SJSA1 (cell line): ENCODE measurements at places on chromosomes 4 and X. TPM values are rescaled to one million over a fixed set of nuclear protein-coding genes. Genes with fewer than 3 reads are reported as not detected.
A peak's percentile ranks its signal among the peaks of the same experiment; 100 is the strongest.

- DNase-seq, result no peak
Measured at GRCh38 chrX:130125091-130125874, 15.0 kb upstream of the ELF4 start.

DNA sequence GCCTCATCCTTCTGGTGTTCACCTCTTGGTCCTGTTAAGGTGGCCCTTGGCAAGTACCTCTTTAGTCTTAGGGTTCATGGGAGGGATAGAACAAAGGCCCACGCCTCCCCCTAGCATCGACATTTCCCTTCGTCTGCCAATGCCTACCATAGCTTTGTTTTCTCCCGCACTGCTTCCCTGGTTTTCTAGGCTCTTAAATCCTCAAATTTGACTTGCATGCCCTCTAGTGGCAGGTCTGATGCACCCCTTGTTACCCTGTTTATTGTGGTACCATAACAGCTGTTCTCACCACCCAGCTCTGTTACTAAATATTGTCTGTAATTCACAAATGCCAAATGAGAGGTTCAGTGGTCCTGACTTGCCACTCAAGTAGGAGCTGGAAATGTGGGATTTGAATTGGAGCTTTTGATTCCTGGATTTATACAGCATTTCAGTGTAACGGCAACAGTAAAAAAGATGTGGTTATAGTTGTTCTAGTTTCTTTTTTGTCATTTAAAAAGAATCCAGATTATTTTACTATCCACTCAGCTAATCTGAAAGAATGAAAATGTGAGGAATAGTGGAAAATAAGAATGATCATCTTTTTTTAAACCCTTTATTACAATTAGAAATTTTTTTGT is 100.1 kb downstream of the REPS2 start:
- peak; percentile 56 for DNase-seq

GRCh38 chr4:80154545-80154933 is 42.8 kb upstream of the PRDM8 start:
- DNase-seq, result no peak

The ARHGEF6 gene
- total RNA-seq, result 10.8 and 19.2 TPM in 2 replicates

GRCh38 chrX:54043541-54044125 is 640 bp downstream of the PHF8 start:
- DNase-seq, result no peak

GRCh38 chrX:15860921-15861320 is 6.3 kb upstream of the AP1S2 start:
- no peak for DNase-seq

The ABHD18 gene
- total RNA-seq, result 6.9 and 7.1 TPM in 2 replicates

GRCh38 chr4:81421346-81422218 is 50.1 kb downstream of the RASGEF1B start:
- DNase-seq, result no peak

DNA sequence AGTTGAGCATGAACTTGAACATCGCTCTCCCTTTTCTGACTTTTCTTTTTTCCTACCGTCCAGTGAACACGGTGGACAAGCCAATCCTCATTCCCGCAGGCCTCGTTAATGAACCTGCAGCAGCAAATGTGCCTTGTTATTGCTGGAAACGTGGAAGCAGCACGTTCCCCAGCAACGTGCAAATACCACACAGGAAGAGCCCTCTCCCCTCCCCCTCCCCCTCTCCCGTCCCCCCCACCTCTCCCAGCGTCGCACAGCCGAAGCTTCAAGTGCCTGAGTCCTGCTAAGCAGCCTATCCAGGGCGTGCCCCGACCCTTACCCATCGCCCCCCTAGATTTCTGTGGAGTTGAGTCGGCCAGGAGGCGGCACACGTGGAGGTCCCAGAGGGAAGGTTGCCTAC is 219.9 kb downstream of the BCOR start:
- DNase-seq, result no peak

DNA sequence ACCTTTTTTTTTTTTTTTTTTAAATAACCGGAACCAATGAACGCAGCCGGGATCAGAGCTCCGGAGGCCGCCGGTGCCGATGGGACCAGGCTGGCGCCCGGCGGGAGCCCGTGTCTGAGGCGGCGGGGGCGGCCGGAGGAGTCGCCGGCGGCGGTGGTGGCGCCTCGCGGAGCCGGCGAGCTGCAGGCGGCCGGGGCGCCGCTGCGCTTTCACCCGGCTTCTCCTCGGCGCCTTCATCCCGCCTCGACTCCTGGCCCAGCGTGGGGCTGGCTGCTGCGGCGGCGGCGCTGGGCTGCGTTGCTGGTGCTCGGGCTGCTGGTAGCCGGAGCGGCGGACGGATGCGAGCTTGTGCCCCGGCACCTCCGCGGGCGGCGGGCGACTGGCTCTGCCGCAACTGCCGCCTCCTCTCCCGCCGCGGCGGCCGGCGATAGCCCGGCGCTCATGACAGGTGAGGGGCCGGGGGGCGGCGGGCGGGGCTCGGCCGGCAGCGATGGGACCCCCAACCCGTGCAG is 337 bp downstream of the STIM2 start:
- peak; percentile 40 for DNase-seq

The GYPB gene
- not detected in 2 replicates for total RNA-seq

GRCh38 chrX:111652719-111653118 is 28.3 kb upstream of the ALG13 start:
- DNase-seq, result no peak

DNA sequence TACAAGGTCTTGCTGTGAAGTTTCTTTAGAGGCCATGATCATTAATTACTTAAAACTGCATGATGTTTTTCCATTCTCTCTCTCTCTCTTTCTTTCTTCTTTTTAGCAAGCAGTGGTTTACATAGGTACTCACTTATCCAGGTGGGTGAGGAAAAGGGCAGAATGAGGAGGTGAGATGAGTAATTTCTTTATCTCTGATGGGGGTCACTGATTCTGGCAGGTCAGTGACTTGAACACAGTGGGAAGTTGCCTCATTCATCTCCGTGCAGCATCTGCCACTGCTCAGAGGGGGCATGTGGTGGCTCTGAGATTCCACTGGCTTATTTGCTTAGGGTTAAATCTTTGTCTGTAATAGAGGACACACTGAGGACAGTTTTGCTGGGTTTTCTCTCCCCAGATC is 62.6 kb downstream of the FAM114A1 start:
- DNase-seq, result no peak

GRCh38 chr4:127240764-127241105 is 392.0 kb upstream of the INTU start:
- no peak for DNase-seq

GRCh38 chr4:180745019-180745418 is 1498.2 kb upstream of the TENM3 start:
- no peak for DNase-seq

The RXFP1 gene
- 2.1 and 2.2 TPM in 2 replicates for total RNA-seq

DNA sequence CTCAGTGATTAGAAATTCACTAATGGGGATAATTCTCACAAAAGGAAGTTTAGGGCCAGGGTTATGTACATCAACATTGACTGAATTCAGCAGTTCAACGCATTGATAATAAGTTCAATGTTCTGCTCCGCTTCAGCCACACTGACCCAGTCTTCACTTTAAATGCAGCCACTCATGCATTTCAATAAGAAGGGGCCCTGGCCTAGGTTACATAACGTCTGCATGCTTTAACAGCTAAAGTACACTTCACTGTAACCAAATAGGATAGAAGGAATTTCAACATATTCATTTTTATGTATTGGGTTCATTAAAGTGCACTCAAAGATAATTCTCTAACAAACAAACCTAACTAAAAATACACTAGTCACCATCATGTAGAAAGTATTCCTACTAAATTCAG is 12.8 kb upstream of the TSPAN7 start:
- no peak for DNase-seq

- no peak for DNase-seq
Measured at GRCh38 chr4:142318280-142318679, 527.8 kb downstream of the INPP4B start.

The ITIH6 gene
- not detected in 2 replicates for total RNA-seq

DNA sequence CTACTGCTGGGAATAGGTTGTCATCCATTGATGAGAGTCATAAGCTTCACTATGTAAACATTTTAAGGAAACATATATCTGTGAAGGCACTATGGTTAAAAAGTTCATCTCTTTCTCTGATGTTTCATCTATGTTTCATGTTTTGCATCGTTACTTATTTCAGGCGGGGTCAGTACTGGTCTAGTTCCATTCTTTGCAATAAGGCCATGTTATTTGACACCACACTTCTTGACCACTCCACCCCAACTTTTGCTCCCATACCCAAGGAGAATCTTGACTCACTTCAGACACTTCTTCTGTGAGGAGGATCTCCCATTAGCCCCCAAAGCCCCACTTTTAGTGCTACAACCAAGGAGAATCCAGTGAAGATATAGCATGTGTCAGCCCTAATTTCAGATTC is 119.4 kb downstream of the GRIA3 start:
- no peak for DNase-seq

DNA sequence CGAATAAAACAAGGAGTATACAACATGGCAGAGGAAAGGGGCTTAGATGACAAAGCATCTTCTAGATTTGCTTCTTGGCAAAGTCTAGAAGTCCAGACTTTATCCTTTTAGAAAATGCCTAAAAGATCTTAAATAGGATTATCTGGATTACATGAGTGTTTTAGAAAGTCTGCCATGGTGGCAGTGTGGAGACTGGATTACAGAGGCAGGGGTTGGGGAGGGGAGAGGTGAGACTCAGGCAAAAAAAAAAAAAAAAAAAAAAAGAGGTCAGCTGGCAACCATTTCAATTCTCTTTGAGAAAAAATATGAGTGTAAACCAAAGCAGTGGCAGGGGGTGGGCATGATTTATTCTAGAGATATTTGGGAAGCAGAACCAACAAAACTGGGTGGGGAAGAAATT is 17.4 kb downstream of the ZNF827 start:
- no peak for DNase-seq

The ATP1B4 gene
- total RNA-seq, result not detected in 2 replicates

The LINC00632 gene
- total RNA-seq, result not detected in 2 replicates

The DRD5 gene
- not detected in 2 replicates for total RNA-seq

DNA sequence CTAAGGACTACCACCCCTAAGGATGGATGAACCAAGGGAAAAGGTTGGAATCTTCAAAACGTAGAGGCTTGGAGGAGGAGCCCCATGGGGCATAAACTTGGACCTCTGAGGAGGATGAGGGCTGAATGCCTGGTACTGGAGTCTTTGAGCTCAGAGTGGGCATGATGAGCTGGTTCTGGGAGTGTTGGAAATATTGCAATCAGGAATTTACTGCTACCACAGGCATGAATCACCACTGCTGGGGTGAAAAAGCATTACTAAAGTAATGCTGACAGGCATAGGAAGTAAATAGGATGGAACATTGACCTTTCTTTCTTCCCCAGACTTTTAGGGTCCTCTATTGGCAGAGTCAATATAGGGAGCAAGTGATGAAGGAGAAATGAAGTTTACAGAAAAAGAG is 105.8 kb upstream of the RPS6KA3 start:
- DNase-seq, result no peak

- no peak for DNase-seq
Measured at GRCh38 chrX:112670977-112671376, 8.8 kb downstream of the LHFPL1 start.

GRCh38 chr4:90982813-90983212 is 855.6 kb downstream of the CCSER1 start:
- no peak for DNase-seq

The TLR10 gene
- not detected in 2 replicates for total RNA-seq

DNA sequence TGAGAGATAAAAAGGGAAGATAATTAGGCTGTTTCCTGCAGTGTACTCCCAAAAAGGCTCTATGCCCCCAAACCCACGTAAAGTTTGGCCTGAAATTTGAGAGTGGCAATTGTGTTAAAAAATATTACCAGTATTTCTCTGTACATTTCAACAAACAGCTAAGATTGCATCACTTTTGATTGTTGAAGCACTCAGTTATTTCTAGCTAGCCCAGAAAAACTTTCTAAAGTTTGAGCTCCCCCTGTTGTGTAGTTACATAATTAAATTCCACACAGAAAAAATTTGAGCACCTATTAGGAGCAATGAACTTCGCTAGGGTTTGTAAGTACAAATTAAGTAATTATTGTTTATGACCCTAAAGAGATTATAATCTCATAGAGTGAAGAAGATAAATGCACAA is 109.4 kb downstream of the DLG3 start:
- peak; percentile 1 for DNase-seq

- DNase-seq, result peak; percentile 46
Measured at GRCh38 chrX:149830192-149830873, 48.6 kb downstream of the MAGEA9 start.

The PROM1 gene
- 0.47 TPM in 1 of 2 replicates, not detected in the other for total RNA-seq

- no peak for DNase-seq
Measured at GRCh38 chrX:16002185-16002584, 121.2 kb upstream of the GRPR start.

GRCh38 chr4:5267408-5267807 is 216.1 kb downstream of the STK32B start:
- no peak for DNase-seq

The IL21 gene
- total RNA-seq, result not detected in 2 replicates

- DNase-seq, result no peak
Measured at GRCh38 chr4:38612646-38613414, 51.2 kb upstream of the KLF3 start.

DNA sequence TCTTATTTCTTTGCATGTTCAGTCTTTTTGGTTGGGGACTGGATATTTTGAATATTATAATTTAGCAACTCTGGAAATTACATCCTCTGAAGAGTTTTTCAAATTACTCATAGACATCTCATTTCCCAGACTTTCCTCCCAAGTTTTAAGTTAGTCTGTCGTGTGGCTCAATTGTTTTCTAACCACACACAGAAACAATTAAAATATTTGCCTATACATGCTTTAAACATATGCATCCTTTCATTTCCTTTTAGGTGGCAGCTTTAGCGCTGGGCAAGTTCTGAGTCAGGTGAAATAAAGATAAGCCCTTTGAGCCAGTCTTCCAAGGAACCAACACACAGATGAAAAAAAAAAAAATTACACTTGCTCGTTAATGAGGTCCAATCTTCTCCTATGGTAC is 307.0 kb upstream of the SPOCK3 start:
- no peak for DNase-seq

- peak; percentile 51 for DNase-seq
Measured at GRCh38 chr4:72119946-72120345, 88.1 kb downstream of the NPFFR2 start.

DNA sequence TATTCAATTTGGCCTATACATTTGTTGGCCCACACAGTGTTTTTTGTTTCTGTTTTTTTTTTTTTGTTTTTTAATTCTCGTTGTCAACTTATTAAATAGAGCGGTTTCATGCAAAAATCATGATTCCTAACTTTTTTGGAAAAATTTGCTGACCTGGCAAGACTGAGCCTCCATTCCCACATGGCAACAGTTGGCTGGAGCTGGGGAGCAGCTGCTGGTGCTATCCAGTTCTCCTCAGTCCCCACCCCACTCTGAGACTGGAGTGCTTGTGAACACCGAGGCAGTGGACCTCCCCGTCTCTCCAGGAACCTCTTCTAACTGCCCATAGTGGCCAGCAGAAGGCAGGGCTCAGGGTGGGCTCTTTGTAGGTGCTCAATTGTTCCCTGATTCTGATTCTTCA is 95.7 kb upstream of the OTUD4 start:
- no peak for DNase-seq

- DNase-seq, result peak; percentile 28
Measured at GRCh38 chrX:53223955-53224859, 800 bp downstream of the KDM5C start.

The NR0B1 gene
- 12.1 and 12.5 TPM in 2 replicates for total RNA-seq

DNA sequence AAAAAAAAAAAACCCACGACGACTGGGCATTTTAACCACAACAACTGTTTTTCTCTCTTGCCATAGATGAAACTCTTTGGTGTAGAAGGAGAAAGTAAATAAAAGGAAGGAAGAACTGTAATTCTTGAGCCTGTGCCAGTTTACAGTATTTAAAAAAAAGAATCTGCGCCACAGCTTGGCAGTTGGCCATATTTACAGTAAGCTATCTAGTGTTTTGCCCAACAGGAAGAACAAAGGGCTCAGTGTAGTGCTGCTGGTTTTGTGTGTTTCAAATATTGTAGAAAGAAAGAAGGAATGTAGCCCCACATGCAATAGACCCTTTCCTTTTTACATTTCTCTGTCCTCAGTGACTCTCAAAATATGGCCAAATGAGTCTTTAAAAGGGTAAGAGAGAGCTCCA is 66.1 kb downstream of the NR3C2 start:
- DNase-seq, result no peak
